Vagina (tissue), 2 donors: ENCODE measurements at places on chromosomes 16 and 17.

DNA sequence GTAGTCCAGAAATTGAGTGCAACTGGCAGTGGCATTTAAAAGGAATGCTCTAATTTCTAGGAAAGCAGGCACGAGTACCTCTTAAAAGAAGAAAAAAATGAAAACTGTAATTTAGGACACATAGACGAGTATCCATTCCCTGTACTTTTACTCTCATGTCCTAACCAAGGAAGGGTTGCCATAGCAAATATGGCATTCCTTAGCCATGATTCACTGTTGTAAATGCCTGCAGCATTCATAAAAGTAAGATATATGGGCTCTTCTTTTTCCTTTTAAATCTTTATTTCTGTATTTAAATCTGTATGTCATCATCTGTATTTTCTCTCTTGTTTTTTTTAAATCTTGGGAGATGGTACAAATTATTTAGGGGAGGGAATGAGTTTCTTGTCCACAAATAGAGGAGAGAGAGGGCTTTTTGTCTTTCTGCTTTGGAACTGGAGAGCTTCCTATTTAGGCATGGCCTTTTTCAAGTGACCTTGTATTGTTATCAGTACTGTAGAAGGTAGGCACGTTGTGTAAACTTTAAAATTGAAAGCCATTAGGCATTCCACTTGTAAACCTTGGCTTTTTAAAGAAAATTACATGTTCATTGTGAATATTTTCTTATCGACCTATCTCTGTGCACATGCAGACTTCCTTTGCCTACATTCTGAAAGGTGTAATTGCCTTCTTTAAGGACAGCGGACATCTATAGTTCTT, 50.0 kb downstream of the TENT4B start:
- DNase-seq = no peak

DNA sequence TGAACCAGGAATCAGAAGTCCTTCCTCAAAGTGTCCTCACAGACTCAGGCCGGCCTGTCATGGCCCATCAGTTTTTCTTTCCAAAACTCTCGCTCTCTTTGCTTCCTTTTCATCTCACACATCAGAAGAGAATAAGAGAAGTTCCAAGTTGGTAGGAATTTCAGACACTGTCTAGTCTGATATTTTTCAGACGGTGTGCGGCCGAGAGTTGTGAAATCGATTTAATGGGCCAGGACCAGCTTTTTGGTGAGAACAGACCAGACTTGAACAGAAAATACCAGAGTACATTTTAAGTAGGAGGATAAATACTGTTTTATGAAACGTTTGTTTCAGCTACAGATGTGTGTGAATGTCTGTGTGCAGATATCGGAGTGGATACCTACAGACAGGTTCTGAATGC, 24.8 kb upstream of the RCVRN start:
- no peak for DNase-seq

DNA sequence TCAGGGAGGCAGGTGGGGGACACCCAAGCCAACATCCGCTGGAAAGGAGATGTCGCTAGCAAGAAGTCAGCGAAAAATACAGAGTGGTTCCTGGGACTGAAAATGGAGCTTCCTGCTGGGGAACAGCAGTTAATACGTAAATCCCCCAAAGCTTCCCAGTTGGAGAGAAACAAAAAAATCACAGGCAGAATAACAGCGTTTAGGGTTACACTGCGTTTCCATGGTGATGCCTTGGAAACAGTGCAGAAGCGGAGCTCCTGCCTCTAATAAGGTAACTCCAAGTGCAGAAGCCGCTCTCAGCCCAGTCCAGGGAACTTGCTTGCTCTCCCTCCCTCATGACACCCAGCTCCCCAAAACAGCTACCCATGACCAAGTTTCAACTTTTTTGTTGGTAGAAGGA, 73.4 kb downstream of the PLD6 start:
- no peak for DNase-seq

DNA sequence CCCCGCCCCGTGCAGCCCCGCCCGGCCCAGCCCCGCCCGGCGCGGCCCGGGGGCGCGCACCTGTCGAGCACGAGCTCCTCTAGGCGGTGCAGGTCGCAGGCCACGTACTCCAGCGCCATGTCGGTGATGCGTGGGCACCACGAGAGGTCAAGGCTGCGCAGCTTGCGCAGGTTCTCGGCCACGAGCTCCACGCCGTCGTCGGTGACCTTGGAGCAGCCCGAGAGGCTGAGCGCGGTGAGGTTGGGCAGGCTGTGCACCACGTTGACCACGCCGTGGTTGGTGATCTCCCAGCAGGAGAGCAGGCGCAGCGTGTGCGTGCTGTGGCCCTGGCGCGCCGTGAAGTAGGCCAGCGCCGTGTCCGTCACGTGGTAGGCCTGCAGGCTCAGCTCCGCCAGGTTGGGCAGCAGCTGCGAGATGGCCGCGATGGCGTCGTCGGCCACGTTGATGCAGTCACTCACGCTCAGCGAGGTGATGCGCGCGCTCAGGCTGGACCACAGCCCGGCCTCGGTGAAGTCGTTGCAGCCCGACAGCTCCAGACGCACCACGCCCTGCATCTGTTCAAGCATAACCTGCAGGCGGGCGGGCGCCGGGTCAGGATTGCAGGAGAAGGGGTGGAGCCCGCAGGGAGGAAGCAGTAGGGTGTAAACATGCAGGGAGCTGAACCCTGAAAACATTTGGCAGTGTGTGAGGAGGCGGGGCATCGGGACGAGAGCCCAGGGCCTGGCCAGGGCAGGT, 5.3 kb upstream of the WDR24 start:
- DNase-seq = no peak

DNA sequence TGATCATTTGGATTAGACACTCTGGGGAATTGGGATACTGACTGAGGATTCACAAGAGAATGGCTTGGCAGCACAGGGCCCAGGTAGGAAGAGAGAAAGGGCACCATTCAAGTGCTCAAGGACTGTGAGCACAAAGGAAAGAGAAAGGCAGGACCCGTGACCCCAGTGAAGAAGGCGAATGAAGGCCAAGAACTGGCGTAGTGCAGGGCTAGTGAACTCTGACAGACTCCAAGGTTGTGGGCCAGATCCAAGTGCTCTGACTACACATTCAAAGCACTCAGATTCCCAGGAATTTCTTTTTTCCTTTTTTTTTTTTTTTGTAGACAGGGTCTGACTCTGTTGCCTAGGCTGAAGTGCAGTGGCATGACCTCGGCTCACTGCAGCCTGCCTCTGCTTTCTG, 5.0 kb downstream of the GTF3C1 start:
- no peak for DNase-seq

GRCh38 chr17:9239246-9239792, 218.0 kb downstream of the NTN1 start:
- DNase-seq = no peak

DNA sequence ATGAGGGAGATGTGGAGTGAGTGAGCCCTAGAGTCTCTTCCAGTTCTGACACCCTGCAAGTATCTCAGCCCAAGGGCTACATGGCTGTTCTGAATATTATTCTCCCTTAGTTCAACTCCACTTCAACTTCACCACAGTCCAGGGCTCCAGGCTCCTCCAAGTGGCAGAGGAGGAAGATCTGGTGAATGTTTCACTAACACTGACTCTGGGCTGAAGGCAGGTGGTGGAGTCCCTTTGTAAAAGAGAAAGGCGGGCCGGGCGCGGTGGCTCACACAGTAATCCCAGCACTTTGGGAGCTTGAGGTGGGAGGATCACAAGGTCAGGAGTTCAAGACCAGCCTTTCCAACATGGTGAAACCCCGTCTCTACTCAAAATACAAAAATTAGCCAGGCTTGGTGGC, 13.6 kb downstream of the CCDC92B start:
- DNase-seq = no peak

DNA sequence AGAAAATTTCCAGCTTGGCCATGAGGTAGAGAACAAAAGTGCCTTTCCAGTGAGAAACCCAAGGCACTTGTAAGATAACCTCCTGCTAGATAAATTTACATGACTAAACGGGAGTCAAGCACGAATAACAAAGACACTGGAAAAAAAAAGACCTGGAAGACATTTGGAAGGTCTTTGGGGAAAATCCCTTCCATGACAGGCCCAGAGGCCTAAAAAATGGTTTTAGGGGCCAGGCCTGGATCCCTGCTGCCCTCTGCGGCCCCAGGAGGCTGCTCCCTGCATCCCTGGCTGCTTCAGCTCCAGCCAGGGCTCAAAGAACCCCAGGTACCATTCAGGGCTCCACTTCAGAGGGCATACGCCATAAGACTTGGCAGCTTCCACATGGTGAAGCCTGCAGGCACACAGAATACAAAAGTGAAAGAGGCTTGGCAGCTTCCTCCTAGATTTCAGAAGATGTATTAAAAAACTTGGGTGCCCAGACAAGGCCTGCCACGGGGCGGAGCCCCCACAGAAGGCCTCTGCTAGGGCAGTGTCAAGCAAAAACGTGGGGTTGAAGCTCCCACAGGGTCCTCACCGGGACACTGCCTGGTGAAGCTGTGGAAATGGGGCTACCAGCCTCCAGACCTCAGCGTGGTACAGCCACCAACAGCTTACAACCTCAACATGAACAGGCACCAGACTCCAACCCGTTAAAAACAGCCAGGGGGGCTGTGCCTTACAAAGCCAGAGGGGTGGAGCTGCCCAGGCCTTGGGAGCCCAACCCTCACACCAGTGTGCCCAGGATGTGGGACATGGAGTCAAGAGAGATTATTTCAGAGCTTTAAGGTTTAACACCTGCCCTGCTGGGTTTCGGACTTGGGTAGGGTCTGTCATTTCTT, 77.1 kb downstream of the SDK2 start:
- DNase-seq = no peak

DNA sequence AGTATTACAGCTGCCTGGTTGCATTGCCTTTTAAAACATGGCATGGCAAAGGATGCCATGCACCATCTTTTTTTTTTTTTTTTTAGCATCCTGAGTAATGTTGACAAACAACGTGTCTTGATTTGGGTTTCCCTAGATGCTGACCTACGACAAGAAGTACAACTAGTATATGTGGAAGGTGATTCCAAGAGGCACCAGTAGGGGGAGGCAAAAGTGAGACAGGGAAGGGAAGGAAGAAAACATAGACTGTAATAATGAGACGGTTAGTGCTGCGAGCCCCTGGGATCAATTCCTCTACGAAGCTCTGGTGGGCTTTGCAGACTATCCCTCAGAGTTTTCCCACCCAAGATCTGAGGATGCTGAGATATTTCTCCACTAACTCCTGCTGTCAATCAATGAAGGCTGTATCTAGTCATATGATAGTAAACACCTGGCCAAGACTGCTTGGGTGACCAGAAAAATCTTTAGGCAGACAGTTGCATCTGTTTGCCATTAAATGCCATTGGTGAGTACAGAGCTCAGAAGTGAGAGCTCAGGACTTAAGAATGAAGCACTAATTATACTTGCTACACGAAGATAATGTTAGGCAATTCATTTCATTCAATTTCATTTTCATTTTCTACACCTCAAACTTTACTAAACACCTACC, 458.6 kb upstream of the GOT2 start:
- DNase-seq = no peak
